ENCODE measurements at places on chromosomes 4 and X.

DNA sequence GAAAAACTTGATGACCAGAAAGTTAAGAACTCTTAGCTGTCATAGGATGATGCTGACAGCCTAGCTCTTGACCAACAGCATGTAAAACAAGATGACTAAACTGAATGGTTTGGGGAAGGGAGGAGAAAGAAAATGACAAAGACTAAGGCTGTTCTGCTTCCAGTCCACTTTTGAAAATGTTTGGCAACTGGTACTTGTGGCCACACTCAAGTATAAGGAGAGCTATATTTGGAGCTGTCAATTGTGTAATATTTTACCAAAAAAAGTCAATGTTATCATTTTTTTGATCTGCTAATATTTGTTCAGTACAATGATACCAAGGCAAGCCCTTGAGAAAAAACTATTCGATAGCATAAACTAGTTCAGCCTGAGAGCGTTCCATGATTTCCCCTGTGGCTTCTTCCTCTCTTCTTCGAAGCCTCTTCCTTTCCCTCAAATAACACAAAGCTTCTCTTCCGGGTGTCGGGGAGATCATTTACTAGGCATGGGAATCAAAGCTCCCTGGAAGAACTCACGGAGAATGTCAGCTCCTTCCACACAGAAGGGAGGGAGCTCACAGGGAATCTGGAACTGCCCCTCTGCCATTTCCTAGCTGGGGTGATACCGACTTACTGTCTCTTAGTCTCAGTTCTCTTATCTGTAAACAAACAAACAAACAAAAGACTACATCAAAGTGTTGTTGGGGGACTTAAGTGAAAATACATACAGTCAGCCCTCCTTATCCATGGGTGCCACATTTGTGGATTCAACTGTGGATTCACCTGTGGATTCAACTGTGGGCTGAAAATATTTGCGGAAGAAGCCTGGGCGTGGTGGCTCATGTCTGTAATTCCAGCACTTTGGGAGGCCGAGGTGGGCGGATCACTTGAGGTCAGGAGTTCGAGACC is 82.6 kb downstream of the SCD5 start:
- H3K4me3 ChIP-seq = no peak overlapping the region
- no peak overlapping the region for H3K27ac ChIP-seq
- no peaks in the 10 kb centered on the region for H3K4me1 ChIP-seq

- no peaks in the 10 kb centered on the region for H3K36me3 ChIP-seq
- H3K27ac ChIP-seq = no peak overlapping the region
- no peaks in the 10 kb centered on the region for H3K4me1 ChIP-seq
- DNase-seq = no peak
- H3K27me3 ChIP-seq = peaks cover 8% of the 10 kb centered on the region
These were observed 26.2 kb upstream of the GPR173 start for GRCh38 chrX:53022381-53022780.

GRCh38 chr4:42633605-42634388 is 23.1 kb downstream of the ATP8A1 start:
- H3K4me3 ChIP-seq = no peak overlapping the region
- H3K4me1 ChIP-seq = peaks cover 17% of the 10 kb centered on the region
- H3K27me3 ChIP-seq = no peaks in the 10 kb centered on the region
- H3K36me3 ChIP-seq = peaks cover 10% of the 10 kb centered on the region

GRCh38 chr4:184771416-184771815 is 37.5 kb upstream of the CENPU start:
- peaks cover 20% of the 10 kb centered on the region for H3K36me3 ChIP-seq
- no peak overlapping the region for H3K27ac ChIP-seq
- DNase-seq = no peak
- H3K4me1 ChIP-seq = peaks cover 12% of the 10 kb centered on the region
- no peak overlapping the region for H3K4me3 ChIP-seq

- H3K27me3 ChIP-seq = no peaks in the 10 kb centered on the region
- no peak overlapping the region for H3K27ac ChIP-seq
- H3K36me3 ChIP-seq = peaks cover 14% of the 10 kb centered on the region
These were observed 35.1 kb downstream of the SH3KBP1 start for GRCh38 chrX:19852014-19853005.

DNA sequence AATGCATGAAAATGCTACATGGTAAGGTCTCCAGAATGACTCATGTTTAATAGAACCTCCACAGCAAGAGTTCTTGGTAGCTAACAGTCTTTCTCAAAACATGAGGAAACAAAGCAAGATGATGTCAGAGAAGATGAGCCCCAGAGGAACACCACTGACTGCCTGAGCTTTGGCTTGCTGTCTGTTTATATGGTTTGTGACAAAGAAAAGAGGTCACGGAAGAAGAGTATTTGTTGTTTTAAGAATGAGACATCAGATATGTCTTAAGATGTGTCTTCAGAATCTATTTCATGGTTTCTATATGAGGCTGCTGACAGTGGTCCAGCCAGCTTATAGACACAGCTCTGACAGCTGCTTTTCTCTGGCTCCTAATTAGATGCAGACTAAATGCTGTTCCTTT is 18.8 kb upstream of the AREG start:
- H3K27ac ChIP-seq = no peak overlapping the region
- no peaks in the 10 kb centered on the region for H3K27me3 ChIP-seq
- H3K4me3 ChIP-seq = no peak overlapping the region
- no peak for DNase-seq
- no peaks in the 10 kb centered on the region for H3K36me3 ChIP-seq
- H3K4me1 ChIP-seq = no peaks in the 10 kb centered on the region

DNA sequence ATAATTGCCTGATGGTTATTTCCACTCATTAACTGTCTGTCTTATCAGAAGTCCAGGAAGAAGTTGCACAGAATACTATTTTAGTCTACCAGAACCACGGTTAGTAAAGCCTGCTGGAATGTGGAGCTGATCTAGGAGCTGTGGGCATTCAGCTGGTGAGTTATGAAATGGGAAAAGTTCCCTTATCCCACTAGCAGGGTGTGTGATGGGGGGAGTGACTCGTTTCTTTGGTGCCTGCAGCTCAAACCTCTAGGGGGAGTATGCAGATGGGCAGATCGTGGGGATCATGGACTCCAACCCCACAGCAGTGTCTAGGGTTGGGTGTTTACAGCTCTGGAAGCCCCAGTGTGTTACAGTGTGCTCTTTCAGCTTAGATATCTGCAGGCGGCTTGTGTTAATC is 305.7 kb upstream of the BOD1L1 start:
- no peak for DNase-seq
- no peak overlapping the region for H3K4me3 ChIP-seq
- H3K36me3 ChIP-seq = no peaks in the 10 kb centered on the region
- no peaks in the 10 kb centered on the region for H3K27me3 ChIP-seq
- no peaks in the 10 kb centered on the region for H3K4me1 ChIP-seq
- no peak overlapping the region for H3K27ac ChIP-seq

- no peaks in the 10 kb centered on the region for H3K27me3 ChIP-seq
- DNase-seq = no peak
- peaks cover 28% of the 10 kb centered on the region for H3K4me1 ChIP-seq
- no peak overlapping the region for H3K27ac ChIP-seq
These were observed 74.6 kb upstream of the STOX2 start for GRCh38 chr4:183830438-183830985.

GRCh38 chr4:89754531-89754930 is 82.4 kb downstream of the SNCA start:
- no peak for DNase-seq
- no peak overlapping the region for H3K4me3 ChIP-seq
- H3K36me3 ChIP-seq = no peaks in the 10 kb centered on the region
- no peak overlapping the region for H3K27ac ChIP-seq

DNA sequence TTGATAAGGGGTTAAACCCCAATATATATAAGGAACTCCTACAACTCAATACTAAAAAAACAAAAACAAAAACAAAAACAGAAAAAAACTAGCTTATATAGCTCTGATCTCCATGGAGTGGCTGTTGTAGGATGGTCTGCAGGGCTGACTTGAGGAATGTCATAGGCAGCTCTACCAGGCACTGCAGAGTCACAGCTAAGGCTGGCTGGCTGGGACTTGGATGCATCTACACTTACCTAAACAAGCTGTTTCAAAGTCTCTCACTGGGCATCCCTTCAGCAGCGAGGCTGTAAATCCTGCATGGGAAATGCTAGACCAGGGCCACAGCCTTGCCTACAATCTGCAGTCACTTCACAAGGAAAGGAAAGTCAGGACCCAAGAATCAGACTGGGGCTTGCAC is 61.3 kb downstream of the HOPX start:
- H3K4me1 ChIP-seq = no peaks in the 10 kb centered on the region
- peaks cover 2% of the 10 kb centered on the region for H3K27me3 ChIP-seq
- no peak overlapping the region for H3K27ac ChIP-seq
- H3K4me3 ChIP-seq = no peak overlapping the region

GRCh38 chr4:128228845-128229795 is 58.5 kb downstream of the PGRMC2 start:
- DNase-seq = no peak
- no peak overlapping the region for H3K27ac ChIP-seq
- H3K4me3 ChIP-seq = no peak overlapping the region
- H3K36me3 ChIP-seq = no peaks in the 10 kb centered on the region

DNA sequence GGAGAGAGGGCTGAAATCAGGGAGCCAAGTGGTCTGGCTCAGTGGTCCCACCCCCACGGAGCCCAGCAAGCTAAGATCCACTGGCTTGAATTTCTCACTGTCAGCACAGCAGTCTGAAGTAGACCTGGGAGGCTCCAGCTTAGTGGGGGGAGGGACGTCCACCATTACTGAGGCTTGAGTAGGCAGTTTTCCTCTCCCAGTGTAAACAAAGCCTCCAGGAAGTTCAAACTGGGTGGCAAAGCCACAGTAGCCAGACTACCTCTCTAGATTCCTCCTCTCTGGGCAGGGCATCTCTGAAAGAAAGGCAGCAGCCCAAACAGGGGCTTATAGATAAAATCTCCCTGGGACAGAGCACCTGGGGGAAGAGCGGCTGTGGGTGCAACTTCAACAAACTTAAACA is 88.1 kb downstream of the NPFFR2 start:
- no peaks in the 10 kb centered on the region for H3K4me1 ChIP-seq
- no peaks in the 10 kb centered on the region for H3K27me3 ChIP-seq
- no peak for DNase-seq

- no peak for DNase-seq
- no peak overlapping the region for H3K4me3 ChIP-seq
- no peak overlapping the region for H3K27ac ChIP-seq
- H3K27me3 ChIP-seq = no peaks in the 10 kb centered on the region
- peaks cover 31% of the 10 kb centered on the region for H3K36me3 ChIP-seq
These were observed 21.0 kb upstream of the UBA6 start for GRCh38 chr4:67721770-67722597.

DNA sequence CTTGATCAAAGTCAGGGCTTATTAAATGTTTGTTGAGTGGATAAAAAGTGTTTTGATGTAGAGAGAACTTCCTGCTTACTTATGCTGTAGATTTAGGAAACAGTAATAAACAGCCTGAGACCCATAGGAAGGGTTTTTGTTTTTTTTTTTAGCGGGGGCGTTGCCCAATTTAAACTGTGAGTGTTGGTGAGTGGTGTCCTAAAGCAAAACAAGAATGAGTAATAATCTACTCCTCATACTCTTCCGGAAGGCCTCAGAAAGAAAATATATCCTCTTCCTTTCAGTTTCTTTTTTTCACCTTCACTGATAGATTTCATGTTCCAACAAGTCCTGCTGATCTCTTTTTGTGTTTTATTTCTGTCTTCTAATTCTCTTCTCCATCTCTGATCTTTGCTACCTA is 104.4 kb upstream of the SCML1 start:
- DNase-seq = no peak
- peaks cover 11% of the 10 kb centered on the region for H3K4me1 ChIP-seq
- no peaks in the 10 kb centered on the region for H3K27me3 ChIP-seq
- peak overlapping the region; percentile 45 for H3K4me3 ChIP-seq
- H3K27ac ChIP-seq = peak overlapping the region; percentile 80
- no peaks in the 10 kb centered on the region for H3K36me3 ChIP-seq

GRCh38 chr4:73259571-73260090 is 1.0 kb upstream of the ANKRD17 start:
- H3K4me3 ChIP-seq = peak overlapping the region; percentile 99
- DNase-seq = peak; percentile 6
- H3K4me1 ChIP-seq = peaks cover 53% of the 10 kb centered on the region
- peaks cover 11% of the 10 kb centered on the region for H3K36me3 ChIP-seq
- no peaks in the 10 kb centered on the region for H3K27me3 ChIP-seq

DNA sequence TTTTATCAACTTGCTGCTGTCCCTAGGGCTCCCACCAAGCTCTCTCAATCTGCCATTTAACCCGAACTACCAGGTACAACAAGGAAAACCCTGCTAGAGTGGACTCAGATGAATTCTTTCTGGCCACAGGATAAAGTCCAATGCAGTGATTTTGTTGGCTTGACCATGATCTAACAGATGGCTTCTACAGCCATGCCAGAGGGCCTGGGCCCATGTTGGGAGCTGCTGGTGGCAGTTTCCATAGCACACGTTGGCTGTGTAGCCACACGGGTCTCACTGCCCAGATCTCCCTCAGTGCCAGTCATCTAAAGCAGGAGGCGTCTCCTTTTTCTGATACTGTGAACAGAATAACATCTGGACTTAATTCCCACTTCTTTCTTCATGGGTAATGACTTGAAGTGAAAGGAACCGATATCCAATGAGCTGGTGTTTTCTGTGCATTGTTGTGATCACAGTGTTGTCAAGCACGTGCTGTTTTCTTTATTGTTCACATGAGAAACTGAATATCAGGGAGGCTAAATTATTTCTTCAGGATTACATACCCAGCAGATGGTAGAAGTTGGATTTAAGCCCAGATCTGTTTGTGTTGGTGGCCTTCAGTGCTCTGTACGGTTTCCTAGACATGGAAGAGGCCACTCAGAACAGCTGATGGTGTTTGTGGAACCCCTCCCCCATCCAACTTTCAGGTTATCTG is 85.2 kb upstream of the CLCN4 start:
- no peak for DNase-seq
- no peaks in the 10 kb centered on the region for H3K27me3 ChIP-seq
- no peak overlapping the region for H3K27ac ChIP-seq
- H3K4me1 ChIP-seq = peaks cover 9% of the 10 kb centered on the region

DNA sequence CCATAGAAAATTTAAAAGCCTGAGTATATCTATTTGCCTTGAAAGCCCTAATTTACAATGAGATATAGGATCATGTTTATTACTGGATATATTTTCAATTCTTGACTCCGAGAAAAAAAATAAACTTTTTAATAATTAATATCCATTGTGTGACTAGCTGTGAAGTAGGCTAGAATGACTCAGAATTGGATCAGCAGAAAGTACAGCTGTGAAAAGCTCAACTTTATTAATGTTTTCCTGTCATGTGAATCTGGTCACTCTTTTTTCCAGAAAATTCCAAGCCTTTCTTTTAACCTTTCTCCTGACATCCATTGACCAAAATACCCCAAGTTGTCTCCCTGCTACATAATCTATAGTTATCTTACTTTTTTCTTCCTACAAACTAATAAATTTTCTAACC is 171.8 kb upstream of the PACRGL start:
- no peak for DNase-seq
- H3K27me3 ChIP-seq = no peaks in the 10 kb centered on the region
- H3K36me3 ChIP-seq = no peaks in the 10 kb centered on the region
- no peak overlapping the region for H3K27ac ChIP-seq
- no peaks in the 10 kb centered on the region for H3K4me1 ChIP-seq
